Activated CD4-positive, alpha-beta T cell treated with anti-CD3 and anti-CD28 coated beads, Interleukin-2, amount 50 U/mL, for 4 hours (primary cell): ENCODE measurements at places on chromosomes 12 and 14.

- no peak for DNase-seq
These were observed 5.1 kb upstream of the CNIH1 start for GRCh38 chr14:54446161-54446693.

GRCh38 chr14:87908550-87908949 is 84.4 kb downstream of the GALC start:
- DNase-seq: no peak

GRCh38 chr12:116331876-116332275 is 54.4 kb upstream of the MED13L start:
- no peak for DNase-seq

GRCh38 chr14:50835280-50835679 is 4.3 kb upstream of the NIN start:
- DNase-seq: no peak

DNA sequence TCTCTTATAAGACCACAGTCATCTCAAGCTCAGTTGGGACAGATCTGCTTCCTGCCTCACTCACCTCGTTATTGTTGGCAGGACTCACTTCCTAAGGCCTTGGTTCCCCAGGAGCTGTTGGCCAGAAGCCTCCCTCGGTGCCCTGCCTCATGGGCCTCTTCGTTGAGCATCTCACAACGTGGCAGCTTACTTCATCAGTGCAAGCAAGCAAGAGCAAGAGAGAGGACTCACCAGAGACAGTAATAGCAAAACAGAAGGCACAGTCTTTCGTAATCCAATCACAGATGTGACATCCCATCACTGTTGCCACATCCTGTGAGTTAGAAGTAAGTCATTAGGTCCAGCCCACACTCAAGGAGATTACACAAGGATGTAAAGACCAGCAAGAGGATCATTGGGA is 5.1 kb upstream of the NUMB start:
- DNase-seq: no peak

GRCh38 chr12:26809611-26810285 is 23.2 kb downstream of the ITPR2 start:
- DNase-seq: no peak
